ENCODE measurements at places on chromosomes 16 and 17.
A peak's percentile ranks its signal among the peaks of the same experiment; 100 is the strongest.

GRCh38 chr16:29940656-29941055 is 14.6 kb upstream of the KCTD13 start:
- no peak for DNase-seq

DNA sequence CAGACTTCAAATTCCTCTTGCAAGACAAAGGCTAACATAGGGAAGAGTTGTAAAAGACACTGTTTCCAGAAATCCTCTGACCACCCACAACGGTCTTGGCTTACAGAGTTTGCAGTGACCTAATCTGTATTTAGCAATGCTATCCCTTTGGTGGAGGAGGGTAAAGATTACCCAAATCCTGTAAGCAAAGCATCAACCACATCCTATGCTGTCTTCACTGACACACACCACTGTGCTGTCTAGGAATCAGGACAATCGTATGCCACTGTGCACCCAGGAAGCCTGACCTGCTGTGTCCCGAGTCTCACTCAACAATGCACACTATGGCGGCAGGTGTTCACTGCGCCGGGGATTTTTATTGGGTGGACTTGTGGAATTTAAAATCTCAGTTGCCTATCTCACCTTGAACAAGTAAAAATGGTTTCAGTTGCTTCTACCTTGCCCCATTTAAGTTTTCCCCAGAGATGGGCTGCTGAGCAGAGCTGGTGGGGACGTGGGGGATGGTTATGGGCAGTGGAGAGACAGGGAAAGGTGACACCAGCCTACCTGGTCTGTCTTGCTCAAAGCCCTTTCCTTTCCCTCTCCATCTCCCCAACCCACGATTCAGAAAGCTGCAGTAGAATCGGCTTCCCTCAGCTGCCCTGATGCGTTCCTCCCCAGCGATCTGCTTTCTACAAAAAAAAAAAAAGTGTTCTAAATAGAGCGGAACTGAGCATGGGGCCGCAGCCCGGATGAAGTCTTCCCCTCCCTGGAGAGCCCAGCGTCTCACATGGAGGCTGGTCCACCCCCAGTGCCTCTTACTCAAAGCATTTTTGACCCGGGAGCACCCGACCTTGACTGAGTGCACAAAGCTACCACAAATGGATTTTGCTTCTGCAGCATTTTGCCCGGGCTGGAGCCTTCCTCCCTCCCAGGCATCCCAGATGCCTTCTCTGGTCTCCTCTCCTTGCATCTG is 271.5 kb downstream of the SOX9 start:
- DNase-seq = no peak

DNA sequence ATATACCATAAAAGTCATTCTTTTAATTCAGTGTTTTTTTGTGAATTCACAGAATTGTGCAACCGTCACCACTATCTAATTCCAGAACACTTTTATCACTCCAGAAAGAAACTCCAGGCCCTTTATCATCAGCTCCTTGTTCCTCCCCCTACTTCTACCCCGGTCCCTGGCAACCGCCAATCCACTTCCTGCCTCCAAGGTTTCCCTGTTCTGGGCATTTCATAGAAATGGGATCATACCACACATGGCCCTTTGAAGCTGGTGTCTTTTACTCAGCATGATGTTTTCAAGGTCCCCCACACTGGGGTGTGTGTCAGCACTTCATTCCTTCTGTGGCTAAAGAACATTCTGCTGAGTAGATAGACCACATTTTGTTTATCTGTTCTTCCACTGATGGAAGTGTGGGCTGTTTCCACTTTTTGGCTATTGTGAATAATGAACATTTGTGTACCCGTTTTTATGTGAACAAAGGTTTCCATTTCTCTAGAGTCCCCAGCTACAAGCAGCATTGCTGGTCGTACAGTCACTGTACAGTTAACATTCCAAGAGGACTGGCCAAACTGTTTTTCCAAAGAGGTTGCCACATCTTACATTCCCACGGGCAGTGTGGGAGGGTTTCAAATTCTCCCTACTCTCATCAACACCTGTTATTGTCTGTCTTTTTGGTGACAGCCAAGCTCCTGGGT is 75.8 kb upstream of the ZNF469 start:
- DNase-seq = no peak

DNA sequence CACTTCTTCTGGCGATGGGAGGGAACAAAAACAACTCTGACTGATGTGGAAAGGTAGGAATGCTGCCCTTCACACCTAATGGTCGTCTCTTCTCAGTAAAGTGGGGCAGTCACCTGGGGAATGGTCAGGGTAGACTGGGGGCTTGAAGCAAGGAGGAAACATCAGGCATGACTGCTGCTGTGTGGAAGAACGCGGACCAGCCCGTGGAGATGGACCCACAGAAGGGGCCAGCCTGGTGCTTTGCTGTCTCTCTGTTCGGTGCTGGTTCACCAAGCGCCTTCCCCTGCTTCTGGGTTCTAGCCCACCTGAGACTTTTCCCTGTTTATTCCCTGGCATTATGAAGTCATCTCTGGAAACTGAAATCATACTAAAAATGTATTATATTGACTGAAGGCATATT is 96.2 kb upstream of the DNAH17 start:
- DNase-seq = no peak

DNA sequence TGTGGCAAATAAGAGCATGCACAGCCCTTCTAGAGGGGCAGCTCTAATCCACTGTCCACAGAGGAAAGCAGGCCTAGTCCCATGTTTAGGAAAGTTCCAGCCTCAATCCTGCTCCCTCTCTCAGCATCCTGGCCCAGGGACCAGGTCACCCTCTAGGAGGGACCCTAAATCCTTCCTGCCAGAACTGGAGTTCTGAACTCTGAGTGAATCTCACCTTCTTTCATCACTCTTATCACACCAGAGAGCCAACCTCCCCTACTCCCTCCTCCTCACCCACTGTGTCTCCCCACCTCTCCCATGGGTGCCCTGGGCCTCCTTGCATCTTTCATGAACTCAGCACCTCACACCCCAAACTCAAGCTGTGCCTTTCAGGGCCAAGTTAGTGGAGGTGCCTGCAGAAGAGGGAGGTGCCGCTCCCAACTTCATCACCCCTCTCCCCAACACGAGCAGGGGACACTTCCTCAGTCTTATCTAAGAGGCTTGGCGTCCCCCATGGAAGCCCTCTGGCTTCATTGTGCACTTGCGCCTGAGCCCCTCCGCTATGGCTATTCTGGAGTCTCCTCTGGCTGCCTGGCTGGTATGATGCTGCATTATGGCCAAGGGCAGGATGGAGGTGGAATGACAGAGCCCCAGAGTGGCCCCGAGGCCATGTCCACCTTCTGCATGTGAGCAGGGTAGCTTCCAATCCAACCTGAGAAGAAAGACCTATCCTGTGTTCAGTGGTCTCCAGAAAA is 31.7 kb downstream of the PIK3R6 start:
- no peak for DNase-seq

- DNase-seq = no peak
Observed at GRCh38 chr17:60577147-60577915, 22.7 kb upstream of the PPM1D start.

- DNase-seq = peak; percentile 48
Observed at GRCh38 chr17:36072431-36073121, 8.5 kb downstream of the CCL18 start.

- no peak for DNase-seq
Observed at GRCh38 chr16:4433228-4433627, 7.6 kb downstream of the DNAJA3 start.

- DNase-seq = no peak
Observed at GRCh38 chr16:15434425-15435215, at the start of gene BMERB1. BMERB1 (plus strand) TSS chr16:15434588; CDS start chr16:15434654, 66 bp downstream.

- no peak for DNase-seq
Observed at GRCh38 chr16:8919089-8919933, 37.2 kb downstream of the LITAFD start.
